ENCODE measurements at places on chromosomes 1 and 21.

DNA sequence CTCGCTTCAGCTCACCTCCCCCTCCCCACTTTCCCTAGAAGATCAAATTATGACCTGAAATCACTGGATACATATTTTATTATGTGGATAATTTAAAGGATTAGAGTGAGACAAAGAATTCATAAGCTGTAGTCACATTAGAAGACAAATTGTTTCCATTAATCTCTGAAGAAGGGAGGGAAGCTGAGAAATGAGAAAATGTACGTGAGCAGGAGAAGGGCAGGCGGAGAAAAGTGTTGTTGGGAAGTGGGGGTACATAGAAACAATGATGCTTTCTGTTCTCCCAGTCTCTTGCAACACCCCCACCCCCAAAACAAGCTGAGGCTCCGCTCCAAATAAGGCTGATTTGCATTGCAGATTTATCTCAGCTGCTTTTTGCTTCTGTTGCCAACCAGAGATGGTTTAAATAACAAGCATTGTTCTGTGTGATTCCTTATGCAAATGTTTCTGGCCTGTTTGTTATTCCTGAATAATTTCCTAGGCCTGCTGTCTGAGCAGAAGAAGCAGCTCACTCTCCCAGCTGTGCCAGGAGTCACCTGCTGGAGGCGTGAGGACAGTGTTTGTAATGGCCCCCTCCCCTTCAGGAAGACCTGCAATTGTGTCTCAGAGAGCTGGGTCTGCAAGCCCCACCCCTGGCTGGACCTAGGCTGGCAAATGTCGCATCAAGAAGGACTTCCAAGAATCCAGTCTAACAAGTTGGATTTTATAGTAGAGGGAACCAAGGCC is 121.8 kb upstream of the TNR start:
- no peak for DNase-seq

- no peak for DNase-seq
These were observed 45.1 kb downstream of the RRAGC start for GRCh38 chr1:38814444-38814983.

- no peak for DNase-seq
These were observed 79.7 kb downstream of the TBX19 start for GRCh38 chr1:168360151-168361021.

GRCh38 chr1:226461087-226461486 is 53.2 kb upstream of the PARP1 start:
- no peak for DNase-seq

DNA sequence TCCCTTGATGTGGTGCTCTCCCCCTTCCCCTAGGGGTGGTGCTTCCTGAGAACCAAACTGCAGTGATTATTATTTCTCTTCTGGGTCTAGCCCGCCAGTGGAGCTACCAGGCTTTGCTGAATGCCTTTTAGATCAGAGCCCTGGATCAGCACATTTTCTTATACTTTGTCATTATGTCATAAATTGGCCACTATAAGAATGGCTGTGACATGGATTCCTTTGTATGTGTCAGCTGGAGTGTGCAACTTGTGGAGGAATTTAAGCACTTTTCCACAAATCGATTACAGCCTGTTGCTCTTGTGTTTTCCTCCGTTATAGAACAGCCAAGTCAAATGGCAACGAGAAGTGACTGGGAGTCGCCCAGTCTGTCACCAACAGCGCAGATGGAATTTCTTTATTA is 273.3 kb downstream of the DUSP10 start:
- DNase-seq: peak; percentile 57

- DNase-seq: no peak
These were observed 17.6 kb downstream of the NPHP4 start for GRCh38 chr1:5974631-5975030.

GRCh38 chr1:243621973-243622372 is 228.1 kb downstream of the AKT3 start:
- DNase-seq: peak; percentile 39

DNA sequence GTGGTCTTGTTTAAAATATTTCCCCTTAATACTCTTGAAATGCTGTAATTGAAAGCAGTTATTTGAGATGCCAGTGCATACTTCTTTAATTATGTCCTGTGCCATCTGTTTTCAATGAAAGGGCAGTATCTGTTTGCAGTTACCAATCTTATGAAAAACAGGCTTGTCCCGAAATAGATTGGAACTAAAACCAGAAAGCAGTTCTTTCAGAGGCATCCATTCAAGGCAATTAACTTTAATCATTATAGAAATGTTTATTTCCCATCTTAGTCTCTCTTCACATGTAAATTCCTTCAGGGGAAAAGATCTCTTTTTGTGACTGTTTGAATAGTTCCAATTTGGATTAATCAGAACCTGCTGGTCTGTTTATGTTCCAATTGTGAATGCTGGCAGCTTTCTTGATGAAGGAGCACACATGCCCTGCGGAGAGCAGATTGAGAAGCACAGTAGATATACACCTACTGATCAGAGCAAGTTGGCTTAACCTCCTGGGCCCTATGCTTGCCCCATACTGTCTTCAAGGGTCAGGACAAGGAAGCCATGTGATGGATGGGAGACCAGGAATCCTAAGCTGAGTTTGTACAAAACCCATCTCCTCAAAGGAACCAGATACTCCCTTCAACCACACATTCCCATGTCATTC is 41.6 kb upstream of the MROH9 start:
- DNase-seq: peak; percentile 75

DNA sequence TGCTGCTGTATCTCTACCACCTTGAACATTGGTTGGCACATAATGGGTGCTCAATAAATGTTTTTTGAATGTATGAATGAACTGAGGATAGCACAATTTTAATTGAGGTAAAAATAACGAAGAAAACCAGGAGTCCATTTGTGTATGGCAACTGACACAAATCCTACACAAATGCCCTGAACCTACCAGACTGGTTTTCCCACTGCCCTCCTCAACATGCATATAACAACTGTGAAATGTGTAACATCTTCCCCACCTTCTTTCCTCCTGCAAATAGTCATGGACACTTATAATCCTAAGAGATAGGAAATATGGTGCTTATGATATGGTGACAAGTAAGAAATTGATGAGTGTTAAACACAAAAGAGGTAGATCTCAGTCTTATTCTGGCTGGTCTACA is 9.9 kb upstream of the LMO4 start:
- DNase-seq: no peak

DNA sequence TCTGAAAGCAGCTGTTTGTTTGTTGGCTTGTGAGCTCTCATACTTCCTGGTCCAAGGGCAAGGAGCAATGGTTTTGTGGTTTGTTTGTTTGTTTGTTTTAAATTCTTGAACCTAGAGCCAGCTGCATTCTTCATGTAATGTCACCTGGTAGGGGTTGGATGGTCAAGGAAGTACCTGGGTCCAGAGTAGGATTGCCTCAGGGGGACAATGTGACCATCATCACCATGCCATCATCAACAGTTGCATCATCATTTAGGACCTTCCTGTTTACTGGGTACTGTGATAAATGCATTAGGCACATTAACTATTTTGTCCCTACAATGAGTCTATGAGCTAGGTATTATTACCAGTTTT is 14.7 kb upstream of the MYOG start:
- no peak for DNase-seq

DNA sequence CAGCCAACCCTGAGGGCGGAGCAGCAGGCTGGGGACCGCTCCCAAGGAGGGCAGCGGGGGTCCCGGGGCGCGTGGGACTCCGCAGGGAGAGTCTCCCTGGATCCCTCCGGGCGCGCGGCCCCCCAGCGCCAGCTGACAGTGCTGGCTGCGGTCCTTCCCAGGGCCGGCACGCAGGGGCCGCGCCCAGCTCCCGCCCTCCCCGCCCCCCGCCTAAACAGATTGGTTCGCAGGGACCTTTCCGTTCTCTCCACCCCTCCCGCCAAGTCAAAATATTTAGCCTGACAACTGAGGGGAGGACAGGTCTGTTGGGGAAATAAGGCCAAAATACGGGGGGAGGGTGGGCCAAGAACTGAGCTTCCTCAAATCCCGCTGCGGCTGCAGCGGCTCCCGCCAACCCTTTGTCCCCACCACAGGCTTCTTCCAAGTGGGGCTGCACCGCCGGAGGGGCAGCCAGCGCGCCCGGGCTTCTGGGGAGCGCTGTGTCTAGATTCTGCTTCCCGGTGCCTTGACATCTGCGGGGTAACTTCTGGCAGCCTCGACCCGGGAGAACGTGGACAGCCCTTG is at the start of gene INSRR:
Gene INSRR (minus strand): TSS at position 159 of the 564 bp plus-strand sequence. CDS start 496 bp downstream, outside the sequence.
- no peak for DNase-seq

DNA sequence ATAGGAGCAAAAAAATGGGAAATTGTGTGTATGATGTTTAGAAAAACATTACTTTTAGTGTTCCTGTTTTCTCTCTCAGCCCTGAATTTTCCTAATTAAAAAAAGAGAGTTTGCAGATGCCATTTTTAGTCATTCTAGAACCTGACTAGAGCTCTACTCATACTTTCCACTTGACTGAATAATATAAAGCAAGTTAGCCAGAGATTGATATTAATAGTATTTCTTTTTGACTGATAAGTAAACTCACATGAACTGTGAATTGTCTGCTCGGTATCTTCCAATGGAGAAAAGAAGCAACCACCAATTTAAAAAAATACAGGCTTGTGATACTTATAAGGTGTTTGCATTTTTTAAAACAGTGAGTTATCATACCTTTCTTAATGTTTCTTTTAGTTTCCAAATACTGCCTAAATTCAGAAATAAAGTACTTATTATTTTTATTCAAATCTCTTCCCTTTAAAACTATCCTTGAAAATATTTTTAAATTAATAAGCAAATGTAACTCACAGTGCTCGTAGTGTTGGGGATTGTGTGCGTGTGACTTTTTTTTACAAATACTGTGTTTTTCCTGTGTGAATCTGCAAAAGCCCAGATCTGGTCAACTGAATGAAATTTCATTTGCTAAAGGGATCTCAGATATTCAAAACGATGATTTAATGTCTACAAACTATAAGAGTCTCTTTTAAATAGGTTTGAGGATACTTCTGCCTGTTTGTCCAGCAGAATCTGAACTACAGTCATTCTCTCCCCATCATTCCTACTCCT is 9.8 kb downstream of the RAP1A start:
- no peak for DNase-seq

- DNase-seq: no peak
These were observed 2.3 kb downstream of the LHX9 start for GRCh38 chr1:197919346-197920066.

GRCh38 chr1:156705321-156705917 is at the start of gene CRABP2:
Gene CRABP2 (minus strand): TSS chr1:156705583. CDS start chr1:156705446, 137 bp downstream.
- peak; percentile 44 for DNase-seq

- DNase-seq: no peak
These were observed 1040.7 kb upstream of the B3GALT2 start for GRCh38 chr1:194227161-194227560.

DNA sequence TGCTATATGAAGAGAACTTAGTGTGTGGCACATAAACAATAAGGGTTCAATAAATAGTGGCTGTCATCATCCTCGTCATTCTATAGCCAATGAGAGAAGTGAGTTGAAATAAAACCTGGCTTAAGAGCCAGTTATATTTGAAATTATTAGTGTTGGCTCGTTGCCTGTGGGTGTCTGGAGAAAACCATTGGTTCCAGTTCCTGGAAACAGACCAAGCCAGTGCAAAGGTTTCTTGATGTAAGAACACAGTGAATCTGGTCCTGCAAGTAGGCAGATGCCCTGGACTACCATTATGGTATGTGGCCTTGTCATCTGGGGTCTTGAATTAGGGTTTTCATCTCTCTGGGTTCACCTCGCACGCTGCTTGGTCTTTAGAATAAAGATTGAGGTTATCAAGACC is 43.3 kb downstream of the URB2 start:
- DNase-seq: no peak

DNA sequence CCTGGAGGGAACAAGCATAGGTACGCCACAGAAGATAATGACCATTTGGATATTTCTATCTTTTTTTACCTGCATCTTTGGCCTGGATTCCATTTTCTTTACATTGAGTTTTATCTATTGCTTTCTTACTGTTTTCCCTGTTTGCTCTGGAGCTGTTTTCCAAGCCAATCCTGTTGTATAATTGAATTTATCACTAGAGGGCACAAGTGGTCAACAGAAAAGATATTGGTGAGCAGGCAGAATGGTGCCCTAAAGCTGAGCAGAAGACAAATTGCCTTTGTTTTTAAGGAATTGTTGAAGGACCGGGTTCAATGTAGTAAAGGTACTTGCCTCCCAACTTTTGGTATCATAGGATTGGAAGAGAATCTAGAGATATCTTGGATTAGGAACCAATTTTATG is 152.8 kb downstream of the PPP1R12B start:
- DNase-seq: peak; percentile 55

DNA sequence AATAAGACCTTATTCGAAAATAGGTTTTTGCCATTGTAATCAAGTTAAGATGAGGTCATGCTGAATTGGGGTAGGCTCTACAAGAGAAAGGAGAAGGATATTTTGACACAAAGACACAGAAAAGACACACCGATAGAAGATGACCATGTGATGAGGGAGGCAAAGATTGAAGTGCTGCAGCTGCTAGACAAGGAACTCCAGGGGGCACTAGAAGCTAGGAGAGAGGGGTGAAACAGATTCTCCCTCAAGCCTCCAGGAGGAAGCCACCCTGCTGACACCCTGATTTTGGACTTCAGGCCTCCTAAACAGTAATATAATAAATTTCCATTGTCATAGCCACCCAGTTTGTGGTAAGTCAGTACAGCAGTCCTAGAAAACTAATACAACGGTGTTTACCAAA is 506.8 kb upstream of the CAMK1G start:
- DNase-seq: peak; percentile 38

GRCh38 chr21:36926989-36927718 is 39.3 kb downstream of the HLCS start:
- no peak for DNase-seq

GRCh38 chr1:242083742-242084141 is 84.8 kb upstream of the MAP1LC3C start:
- DNase-seq: no peak

DNA sequence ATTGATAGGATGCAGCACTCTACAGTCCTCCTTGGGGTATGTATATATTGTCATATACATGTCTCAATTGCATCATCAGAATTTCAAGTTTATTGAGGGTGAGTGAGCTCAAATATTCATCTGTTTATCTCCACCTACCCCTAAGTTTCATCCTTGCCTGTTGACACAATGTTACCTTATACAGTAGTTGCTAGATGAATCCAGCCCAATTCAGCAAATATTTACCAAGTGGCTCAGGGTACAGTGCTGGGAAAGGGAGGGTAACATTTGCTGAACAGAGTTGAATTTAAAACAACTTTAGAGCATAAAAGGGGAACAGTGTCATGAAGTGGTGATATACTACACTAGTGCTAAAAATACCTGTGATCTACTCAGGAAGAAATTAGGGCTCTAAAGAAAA is 14.4 kb downstream of the ELAVL4 start:
- no peak for DNase-seq

DNA sequence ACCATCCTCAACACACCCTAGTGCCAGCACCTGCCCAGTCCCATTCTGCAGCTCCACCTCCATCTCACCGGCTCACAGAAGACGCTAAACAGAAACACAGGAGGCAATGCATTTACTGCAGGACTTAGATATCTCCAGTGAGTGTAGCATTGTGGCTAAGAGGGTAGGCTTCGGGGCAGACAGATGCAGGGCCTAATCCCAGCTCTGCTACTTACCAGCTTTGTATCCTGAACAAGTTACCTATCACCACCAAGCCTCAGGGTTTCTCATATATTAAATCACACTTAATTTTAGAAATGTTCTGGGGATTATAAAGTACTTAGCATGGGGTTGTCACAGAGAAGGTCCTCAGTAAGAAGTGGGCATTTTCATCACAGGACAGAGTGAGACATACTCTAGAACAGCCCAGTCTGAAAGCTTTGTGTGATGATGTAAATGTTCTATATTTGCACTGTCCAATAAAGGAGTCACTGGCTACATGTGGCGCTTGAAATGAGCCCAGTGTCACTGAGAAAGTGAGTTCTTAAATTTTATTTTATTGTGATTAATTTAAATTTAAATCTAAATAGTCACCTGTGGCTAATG is 149.3 kb upstream of the C8B start:
- DNase-seq: no peak
